Omental fat pad (tissue), 4 donors: ENCODE measurements at places on chromosomes 7 and 10.

- DNase-seq: no peak
Measured at GRCh38 chr7:86784765-86785164, 141.1 kb downstream of the GRM3 start.

GRCh38 chr7:78218876-78219275 lies 420.3 kb downstream of the PHTF2 start:
- no peak for DNase-seq

DNA sequence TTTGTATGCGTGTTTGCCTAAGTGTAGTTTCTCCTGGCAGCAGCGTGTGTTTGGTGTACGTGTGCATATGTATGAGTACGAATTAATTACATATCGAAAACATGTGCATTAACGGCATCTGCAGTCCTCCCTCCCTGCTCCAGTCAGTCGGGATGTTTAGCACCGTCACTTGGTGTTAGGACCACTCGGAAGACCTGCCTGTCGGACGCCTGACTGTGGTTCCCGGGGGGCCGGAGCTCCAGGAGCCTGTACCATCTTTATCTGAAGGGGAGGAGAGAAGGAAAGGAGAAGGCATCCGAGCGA lies 1.1 kb upstream of the CNTNAP2 start:
- no peak for DNase-seq

DNA sequence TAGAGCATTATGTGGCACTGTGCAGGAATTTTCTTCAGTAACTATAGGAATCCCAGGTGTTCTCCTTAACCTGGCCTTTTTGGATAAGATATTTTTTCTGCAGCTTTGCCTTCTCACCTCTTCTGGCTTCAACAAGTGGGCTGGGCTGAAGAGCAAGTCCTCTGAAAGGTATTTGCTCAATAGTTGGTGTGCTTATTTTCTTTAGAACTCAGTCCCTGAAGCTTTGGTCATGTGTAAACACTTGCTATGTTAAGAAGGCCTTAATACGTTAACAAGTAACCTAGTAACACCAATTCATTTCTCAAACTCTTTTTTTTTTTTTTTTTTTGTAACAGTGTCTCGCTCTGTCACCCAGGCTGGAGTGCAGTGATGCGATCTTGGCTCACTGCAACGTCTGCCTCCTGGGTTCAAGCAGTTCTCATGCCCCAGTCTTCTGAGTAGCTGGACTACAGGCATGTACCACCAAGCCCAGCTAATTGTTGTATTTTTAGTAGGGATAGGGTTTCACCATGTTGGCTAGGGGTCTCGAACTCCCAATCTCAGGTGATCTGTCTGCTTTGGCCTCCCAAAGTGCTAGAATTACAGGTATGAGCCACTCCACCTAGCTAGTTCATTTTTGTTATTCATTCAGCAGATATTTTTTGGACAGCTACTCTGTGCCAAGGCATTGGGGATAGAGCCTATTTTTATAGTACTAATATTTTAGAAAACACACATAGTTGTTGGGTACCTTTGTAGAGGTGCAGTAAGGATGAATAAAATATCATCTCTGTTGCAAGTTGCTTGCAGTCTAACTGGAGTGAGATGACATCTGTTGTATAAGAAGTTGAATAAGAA lies 164.6 kb downstream of the SND1 start:
- no peak for DNase-seq

DNA sequence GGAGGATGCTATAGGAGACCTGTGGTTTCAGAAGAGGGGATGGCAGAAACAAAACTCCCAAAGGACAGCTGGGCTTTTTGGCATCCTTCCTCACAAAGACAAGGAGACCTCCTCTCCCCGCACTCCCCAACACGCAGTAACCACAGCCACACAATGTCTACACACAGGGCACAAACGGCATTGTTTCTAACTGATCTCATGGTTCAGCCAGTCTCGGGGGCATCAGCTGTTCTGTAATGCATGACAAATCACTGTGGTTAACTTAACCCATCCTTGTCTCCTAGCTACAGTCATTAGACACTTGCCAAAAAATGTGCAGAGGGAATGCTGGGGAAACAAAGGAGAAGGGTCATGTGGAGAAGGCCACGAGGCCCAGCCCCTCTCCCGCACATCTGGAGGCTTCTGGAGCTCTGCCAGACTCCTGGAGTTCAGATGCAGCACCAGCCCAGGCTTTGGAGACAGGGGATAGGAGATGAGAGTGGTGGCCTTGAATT lies 7.6 kb upstream of the ADAMTS14 start:
- DNase-seq: no peak

DNA sequence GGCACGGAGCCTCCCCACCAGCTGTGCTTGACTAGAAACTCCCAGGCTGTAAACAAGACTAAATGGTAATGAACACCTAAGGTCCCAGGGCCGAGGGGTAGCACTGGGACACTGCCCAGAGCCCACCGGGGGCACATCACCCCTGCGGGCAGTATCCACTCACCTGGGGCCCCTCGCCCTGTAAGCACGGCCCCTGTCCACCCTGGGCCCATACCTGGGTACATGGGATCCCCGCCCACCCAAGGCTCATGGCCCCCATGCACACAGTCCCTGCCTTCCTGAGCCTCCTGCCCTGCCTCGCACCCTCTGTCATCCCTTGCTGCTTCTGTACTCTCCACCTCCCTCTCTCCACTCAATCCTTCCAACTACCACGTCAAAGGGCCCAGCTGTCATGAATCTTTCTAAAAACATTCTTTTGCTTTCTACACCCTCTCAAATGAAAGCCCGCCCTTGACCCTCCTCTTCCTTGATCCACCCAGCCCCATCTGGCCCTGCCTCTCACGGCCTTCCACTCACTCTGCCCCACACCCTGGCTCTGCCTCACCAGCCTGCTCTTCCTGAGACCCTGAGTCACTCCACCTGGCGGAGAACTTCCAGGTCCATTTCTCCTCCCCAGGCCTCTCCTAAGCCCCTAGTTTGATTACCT lies 173.1 kb downstream of the PARD3 start:
- no peak for DNase-seq

DNA sequence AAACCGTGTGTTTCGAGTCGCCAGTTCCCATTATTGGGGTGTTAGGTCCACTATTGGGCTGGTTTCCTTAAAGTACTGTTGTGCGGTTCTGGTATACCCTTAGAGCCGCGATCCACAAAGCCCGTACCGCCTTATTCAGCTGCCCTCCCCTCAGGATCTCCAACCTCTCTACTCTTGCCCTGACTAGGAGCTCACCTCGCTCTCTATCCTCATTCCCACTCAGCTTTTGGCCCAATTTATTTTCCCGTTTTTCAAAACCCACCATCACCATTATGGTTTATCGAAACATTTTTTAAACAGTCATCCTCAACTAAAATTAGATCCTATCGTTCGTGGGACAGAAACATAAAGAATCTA lies 461 bp upstream of the ETV1 start:
- DNase-seq: no peak

GRCh38 chr7:137354396-137354795 lies 10.9 kb upstream of the PTN start:
- DNase-seq: no peak
